Stimulated activated CD4-positive, alpha-beta T cell treated with anti-CD3 and anti-CD28 coated beads, Interleukin-1b, Interleukin-23, amount 100 ng/mL, for 4 hours (primary cell): ENCODE measurements at places on chromosomes 2 and 18.

GRCh38 chr2:9274701-9275343, 68.2 kb downstream of the ASAP2 start:
- no peak for DNase-seq

DNA sequence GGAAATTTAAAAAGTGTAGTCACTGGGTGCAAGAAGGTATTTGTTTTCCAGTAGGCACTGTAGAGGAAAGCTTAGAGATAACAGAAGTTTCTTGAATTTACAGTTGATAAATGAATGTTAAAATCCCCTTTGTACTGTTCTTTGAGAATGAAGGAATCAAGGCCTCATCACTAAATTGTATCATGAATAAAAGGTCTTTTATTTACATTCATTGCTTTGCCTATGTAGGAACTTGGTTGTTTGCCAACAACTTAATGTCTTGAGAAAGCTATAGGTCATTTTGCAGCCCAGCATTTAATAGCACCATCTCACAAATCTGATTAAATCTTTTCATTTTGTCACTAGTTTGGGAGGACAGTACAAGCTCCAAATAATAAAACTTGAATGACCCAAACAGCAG, 213.9 kb upstream of the ITGA4 start:
- DNase-seq = no peak

GRCh38 chr18:68564961-68565360, 149.9 kb downstream of the TMX3 start:
- DNase-seq = no peak

DNA sequence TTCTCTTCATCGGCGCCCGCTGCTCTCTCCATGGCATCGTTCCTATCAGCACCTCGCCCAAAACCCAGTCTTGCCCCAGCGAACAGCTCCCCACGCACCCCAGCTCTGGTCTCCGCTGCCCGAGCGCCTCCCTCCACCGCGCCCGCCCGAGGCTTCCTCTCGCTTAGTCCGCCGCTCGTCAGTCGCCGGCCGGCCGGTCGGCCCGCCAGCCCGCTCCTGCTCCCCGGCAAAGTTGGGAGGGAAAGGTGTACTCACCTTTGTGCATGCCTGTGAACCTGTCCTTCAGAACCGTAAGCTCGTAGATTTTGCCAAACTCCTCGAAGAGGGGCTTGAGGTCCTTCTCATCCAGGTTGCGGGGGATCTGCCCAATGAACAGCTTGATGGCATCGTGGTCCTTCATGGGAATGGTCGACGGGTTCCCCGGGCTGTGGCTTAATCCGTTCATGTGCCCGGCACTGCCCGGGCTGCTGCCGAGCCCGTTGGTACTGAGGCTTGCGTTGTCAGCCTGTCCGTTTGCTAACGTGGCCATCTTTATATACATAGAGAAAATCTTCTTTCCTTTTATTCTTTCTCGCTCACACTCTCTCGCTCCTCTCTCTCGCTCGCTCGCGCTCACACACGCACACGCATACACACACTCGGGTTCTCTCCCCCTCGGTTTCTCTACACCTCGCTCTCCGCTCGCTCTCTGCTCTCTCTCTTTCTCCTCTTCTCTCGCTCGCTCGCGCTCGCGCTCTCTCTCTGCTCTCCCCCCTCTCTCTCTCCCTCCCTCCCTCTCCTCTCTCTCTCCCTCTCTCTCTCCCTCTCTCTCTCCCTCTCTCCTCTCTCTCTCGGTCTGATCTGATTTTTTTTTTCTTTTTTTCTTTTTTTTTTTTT, at the start of gene CELF4:
TSS of gene CELF4 (minus strand) at position 698 of the 876 bp plus-strand sequence.
- no peak for DNase-seq

GRCh38 chr2:27380626-27381545, at the start of gene ZNF513:
Gene ZNF513 (minus strand): TSS chr2:27380734. CDS start chr2:27380526, 208 bp downstream.
- peak; percentile 81 for DNase-seq

GRCh38 chr18:65754121-65754520, 3.3 kb downstream of the CDH7 start:
- DNase-seq = no peak

GRCh38 chr2:30362468-30363081, 84.5 kb upstream of the LCLAT1 start:
- no peak for DNase-seq

GRCh38 chr2:234027641-234028040, 22.9 kb upstream of the SPP2 start:
- DNase-seq = no peak
